A673 (cell line): ENCODE measurements at places on chromosomes 1 and 21. TPM values are rescaled to one million over a fixed set of nuclear protein-coding genes. Genes with fewer than 3 reads are reported as not detected.
A peak's percentile ranks its signal among the peaks of the same experiment; 100 is the strongest.

The OMA1 gene
- 11.9 and 14.6 TPM in 2 replicates for total RNA-seq

The FMO5 gene
- total RNA-seq: 0.24 and 0.31 TPM in 2 replicates

The UMODL1 gene
- not detected in 2 replicates for total RNA-seq

The GBP4 gene
- total RNA-seq: 0.79 and 1.7 TPM in 2 replicates

The CCDC27 gene
- not detected in 2 replicates for total RNA-seq

The CLCA4 gene
- not detected in 2 replicates for total RNA-seq

The RER1 gene
- 152 and 154 TPM in 2 replicates for total RNA-seq

The CD1C gene
- not detected in 2 replicates for total RNA-seq

The CHRM3 gene
- total RNA-seq: not detected in 2 replicates

The SDC3 gene
- total RNA-seq: 7.7 and 11.6 TPM in 2 replicates

The IQGAP3 gene
- 35.3 and 37.5 TPM in 2 replicates for total RNA-seq

DNA sequence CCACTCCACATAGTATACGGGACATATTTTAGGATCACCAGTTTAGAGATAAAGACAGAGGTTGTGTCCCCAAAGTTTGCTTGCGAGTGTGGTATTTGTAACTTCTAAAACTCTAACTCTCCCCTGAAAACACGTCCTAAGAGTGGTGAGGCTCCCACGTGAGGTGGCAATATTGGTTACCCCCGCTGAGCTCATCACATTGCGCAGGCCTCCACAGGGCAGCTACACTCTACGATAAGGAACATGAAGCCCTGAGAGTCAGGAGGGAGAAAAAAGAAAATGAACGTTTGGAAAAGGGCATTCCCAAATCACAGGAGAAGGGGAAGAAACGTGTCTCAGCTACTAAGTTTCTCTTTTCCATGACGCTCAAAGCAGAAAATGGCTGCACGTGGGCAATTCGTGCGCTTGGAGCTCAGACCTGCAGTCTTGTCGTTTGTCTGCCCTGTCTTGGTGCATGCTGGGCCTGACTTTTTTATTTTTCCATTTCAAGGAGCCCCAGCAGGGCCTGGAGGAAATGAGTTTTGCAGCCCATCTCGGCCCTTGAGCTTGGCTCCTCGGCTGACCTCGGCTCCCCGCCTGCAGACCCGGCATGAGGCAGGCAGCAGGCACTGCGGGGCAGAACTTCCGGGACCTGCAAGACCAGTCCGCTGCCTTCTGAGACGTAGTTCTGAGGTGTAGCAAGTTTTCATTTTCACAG, 25.7 kb downstream of the ERG start:
- no peak for DNase-seq
- H3K27me3 ChIP-seq: peaks cover 18% of the 10 kb centered on the region
- H3K4me3 ChIP-seq: no peak overlapping the region

DNA sequence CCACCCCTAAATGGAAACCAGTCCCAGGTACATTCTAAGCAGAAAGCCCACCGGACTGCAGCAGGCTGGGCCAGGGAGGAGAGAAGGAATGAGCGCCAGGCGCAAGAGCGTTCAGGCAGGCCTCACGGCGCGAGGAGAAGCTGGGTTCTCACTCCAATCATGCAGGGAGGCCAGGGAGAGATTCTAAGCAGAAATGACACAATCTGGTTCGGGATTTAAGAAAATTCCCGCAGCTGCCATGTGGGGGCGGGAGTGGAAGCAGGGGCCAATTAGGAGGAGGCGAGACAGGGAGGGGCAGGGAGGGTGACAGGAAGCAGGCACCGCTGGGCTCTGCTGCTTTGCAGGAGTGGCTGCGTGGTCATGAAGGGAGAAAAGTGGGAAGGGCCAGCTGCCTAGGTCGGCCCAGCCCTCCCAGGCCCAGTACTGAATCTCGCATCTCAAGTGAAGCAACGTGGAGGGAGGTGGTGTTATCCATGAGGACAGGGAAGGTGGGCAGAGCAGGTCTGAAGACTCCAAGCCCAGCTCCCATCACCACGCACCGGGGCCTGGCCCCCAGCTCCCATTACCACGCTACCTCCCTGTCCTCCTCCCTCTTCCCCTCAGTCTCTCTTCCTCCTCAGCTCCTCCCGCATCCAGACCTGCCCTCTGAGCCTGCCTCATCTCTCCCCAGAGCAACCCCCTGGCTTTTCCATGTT, 11.8 kb downstream of the NPHP4 start:
- peak; percentile 93 for DNase-seq
- peak overlapping the region; percentile 70 for H3K27ac ChIP-seq
- H3K4me1 ChIP-seq: peaks cover 17% of the 10 kb centered on the region

DNA sequence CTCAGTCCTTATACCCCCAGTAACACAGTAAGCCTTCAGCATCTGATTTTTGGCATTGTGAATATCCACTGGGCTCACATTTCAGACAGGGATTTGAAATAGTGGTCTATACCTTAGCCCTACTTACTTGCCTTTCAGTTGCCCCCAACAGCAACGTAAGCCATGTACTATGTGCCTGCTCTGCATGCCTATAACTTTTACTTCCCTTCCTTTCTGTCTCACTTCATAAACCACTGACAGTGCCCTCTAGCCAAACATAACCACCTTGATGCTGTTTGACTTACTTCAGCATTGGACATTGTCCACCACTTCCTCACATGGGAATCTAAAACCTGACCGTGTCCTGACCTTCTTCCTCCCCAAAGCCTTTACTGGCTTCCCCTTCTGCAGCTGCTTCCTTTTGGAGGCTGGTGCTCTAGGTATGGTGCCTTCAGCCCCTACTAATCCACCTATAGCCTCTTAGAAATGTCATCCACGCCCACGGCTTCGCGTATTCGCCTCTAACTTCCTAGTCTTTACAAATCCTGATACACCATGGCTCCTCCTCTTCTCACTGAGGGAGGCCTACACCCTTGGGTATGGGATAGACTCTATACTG, 3.6 kb upstream of the ZNF672 start:
- DNase-seq: no peak
- peaks cover 5% of the 10 kb centered on the region for H3K27me3 ChIP-seq
- no peaks in the 10 kb centered on the region for H3K36me3 ChIP-seq
- H3K4me1 ChIP-seq: peaks cover 4% of the 10 kb centered on the region
- H3K4me3 ChIP-seq: no peak overlapping the region

DNA sequence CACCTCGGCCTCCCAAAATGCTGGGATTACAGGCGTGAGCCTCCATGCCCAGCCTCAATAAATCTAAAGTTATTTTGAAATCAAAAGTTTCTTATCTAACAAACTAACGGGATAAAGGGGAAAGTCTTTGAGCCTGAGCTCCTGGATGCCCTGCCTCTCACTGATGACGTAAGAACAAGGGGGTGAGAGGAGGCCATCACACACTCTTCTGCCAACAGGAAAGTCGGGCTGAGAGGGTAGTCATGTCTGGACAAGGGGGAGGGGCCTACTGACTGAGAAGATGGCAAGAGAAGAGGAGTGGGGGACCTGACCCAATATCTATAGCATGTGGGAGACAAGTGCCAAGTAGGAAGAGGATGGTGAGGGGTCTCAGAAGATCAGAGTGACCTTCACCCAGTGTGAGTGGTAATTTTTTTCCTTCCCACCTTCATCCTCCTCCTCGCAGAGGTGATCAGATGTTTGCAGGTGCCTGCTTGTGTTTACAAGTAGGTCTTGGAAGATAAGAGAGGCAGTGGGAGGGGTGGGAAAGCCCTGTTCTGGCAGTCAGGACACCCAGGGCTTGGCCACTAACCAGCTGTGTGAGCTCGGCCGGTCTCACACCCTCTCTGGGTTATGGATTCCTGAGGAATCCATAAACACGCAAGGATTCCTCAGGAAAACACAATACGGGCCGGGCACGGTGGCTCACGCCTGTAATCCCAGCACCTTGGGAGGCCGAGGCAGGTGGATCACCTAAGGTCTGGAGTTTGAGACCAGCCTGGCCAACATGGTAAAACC, 9.6 kb downstream of the UQCRHL start:
- H3K4me3 ChIP-seq: no peak overlapping the region
- peaks cover 7% of the 10 kb centered on the region for H3K4me1 ChIP-seq
- DNase-seq: no peak
- no peaks in the 10 kb centered on the region for H3K36me3 ChIP-seq

GRCh38 chr1:201190005-201190404, 619 bp upstream of the IGFN1 start:
- H3K27me3 ChIP-seq: no peaks in the 10 kb centered on the region
- H3K4me1 ChIP-seq: peaks cover 6% of the 10 kb centered on the region
- no peak for DNase-seq
- no peaks in the 10 kb centered on the region for H3K36me3 ChIP-seq

DNA sequence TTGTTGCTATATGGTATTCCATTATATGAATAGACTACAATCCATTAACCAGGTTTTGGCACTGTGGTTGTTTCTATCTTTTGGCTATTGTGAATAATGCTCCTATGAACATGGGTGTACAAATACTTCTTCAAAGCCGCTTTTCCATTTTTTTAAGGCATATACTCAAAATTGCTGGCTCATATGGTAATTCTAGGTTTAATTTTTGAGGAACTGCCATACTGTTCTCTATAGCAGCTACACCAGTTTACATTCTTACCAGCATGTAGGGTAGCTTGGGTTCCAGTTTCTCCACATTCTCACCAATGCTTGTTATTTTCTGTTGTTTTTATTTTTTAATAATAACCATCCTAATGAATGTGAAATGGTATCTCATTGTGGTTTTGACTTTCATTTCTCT, 19.9 kb upstream of the AGO1 start:
- H3K4me3 ChIP-seq: no peak overlapping the region
- DNase-seq: no peak
- H3K27me3 ChIP-seq: no peaks in the 10 kb centered on the region
- no peaks in the 10 kb centered on the region for H3K4me1 ChIP-seq
- no peak overlapping the region for H3K27ac ChIP-seq
- no peaks in the 10 kb centered on the region for H3K36me3 ChIP-seq

DNA sequence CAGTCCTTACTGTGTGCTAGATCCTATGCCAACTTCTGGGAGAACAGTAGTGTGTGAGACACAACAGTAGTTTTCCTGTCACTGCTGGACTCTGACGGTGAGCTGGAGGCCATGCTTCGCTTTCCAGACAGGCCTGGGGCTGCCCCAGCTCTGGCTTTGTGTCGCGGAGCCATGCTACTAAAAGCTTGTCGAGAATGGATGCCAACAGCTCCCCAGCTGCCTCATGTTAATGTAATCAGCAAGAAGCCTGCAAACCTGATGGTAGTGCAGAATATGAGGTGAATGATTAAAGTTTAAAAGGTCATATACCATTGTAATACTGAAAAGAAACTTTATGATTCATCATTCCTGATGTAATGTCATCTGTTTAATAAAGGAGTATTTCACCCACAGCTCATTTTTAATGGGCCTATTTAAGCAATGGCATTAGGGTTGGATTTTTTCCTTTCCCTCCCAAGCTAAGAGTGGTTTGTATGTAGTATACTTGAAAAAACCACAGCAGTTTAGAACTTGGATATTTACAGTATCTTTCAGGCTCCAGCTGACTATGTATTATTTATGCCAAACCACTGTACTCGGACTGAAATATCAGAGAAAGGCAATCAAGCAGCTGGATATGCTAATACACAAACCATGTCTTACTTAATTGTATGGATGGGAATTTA, 343.0 kb downstream of the NUF2 start:
- H3K36me3 ChIP-seq: no peaks in the 10 kb centered on the region
- H3K27ac ChIP-seq: no peak overlapping the region
- no peaks in the 10 kb centered on the region for H3K27me3 ChIP-seq
- no peak for DNase-seq
- H3K4me1 ChIP-seq: no peaks in the 10 kb centered on the region

GRCh38 chr1:28441674-28442073, 64.2 kb upstream of the RCC1 start:
- no peak for DNase-seq
- no peaks in the 10 kb centered on the region for H3K36me3 ChIP-seq
- no peak overlapping the region for H3K27ac ChIP-seq
- H3K4me3 ChIP-seq: no peak overlapping the region
- no peaks in the 10 kb centered on the region for H3K27me3 ChIP-seq

DNA sequence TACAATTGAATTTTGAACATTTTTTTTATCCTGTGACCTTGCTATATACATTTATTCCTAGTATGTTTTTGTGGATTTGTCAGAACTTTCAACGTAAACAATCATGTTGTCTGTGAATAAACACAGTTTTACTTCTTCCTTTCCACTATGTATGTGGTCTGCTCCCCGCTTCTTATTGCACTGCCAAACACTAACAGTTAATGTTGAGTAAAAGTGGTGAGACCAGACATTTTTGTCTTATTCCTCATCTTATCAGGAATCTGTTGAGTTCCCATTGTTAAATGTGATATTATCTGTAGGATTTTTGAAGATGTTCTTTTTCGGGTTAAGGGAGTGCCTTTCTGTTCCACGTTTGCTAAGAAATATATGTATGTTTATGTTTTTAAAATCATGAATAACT, 45.9 kb downstream of the CAMSAP2 start:
- H3K4me1 ChIP-seq: peaks cover 18% of the 10 kb centered on the region
- DNase-seq: no peak
- H3K27ac ChIP-seq: no peak overlapping the region
- peaks cover 16% of the 10 kb centered on the region for H3K36me3 ChIP-seq

- H3K27ac ChIP-seq: no peak overlapping the region
- H3K36me3 ChIP-seq: no peaks in the 10 kb centered on the region
- no peak for DNase-seq
- no peak overlapping the region for H3K4me3 ChIP-seq
- H3K4me1 ChIP-seq: no peaks in the 10 kb centered on the region
- no peaks in the 10 kb centered on the region for H3K27me3 ChIP-seq
Measured at GRCh38 chr1:18505666-18506065, 24.9 kb downstream of the KLHDC7A start.

- no peaks in the 10 kb centered on the region for H3K4me1 ChIP-seq
- no peak for DNase-seq
- H3K4me3 ChIP-seq: no peak overlapping the region
- no peak overlapping the region for H3K27ac ChIP-seq
Measured at GRCh38 chr1:67189953-67190352, 23.7 kb downstream of the IL23R start.

GRCh38 chr1:208409176-208409575, 165.0 kb upstream of the PLXNA2 start:
- DNase-seq: no peak
- H3K27me3 ChIP-seq: peaks cover 5% of the 10 kb centered on the region
- no peaks in the 10 kb centered on the region for H3K4me1 ChIP-seq
- H3K4me3 ChIP-seq: no peak overlapping the region

GRCh38 chr1:117110774-117111173, 10.8 kb downstream of the TRIM45 start:
- H3K4me3 ChIP-seq: no peak overlapping the region
- DNase-seq: peak; percentile 11
- H3K36me3 ChIP-seq: no peaks in the 10 kb centered on the region

GRCh38 chr1:15953294-15953771, 22.6 kb downstream of the ZBTB17 start:
- H3K36me3 ChIP-seq: peaks cover under 1% of the 10 kb centered on the region
- no peak overlapping the region for H3K4me3 ChIP-seq
- peak overlapping the region; percentile 32 for H3K27ac ChIP-seq
- no peaks in the 10 kb centered on the region for H3K27me3 ChIP-seq
